ENCODE measurements at places on chromosomes 1 and 21.

DNA sequence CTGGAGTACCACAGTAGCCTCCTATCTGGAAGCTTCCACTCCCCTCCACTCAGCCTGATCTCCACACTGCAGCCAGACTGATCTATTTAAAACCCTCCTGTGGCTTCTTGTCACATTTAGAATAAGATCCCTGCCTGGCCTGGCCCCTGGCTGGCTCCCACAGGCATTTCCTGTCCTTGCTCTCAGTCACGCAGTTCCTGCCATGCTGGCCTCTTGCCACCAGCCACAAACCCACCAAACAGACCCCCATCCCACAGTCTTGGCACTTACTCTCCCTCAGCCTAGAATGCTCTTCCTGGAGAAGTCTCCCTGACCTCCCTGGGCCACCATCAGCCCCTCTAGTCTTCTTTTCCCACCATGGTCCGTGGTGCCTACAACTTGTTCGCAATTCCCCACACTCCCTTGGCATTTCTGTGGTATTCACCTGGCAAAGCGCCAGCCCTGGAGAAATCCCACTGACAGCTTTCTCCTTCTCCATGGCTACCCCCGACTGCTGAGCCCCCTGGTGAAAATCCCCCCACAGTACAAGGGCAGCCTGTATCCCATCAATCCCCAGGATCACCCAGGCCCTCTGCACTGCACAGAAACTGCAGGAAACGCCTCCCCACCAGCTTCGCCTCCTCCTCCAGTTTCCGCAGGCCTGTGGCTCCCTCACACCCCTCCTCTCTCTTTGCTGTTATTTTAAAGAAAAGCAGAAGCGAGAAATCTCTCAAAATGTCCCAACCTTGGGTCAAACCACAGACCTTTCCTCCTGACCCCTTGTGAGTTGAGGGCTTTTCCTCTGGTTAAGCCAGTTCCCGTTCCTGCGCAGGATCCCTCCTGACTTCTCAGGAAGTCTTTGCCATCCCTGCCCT, 94.5 kb downstream of the SYT2 start:
- peaks cover 92% of the 10 kb centered on the region for H3K27me3 ChIP-seq
- H3K4me3 ChIP-seq: no peak overlapping the region
- peaks cover 37% of the 10 kb centered on the region for H3K4me1 ChIP-seq
- no peak overlapping the region for H3K27ac ChIP-seq
- peak; percentile 85 for DNase-seq

GRCh38 chr1:6464514-6464836, 1.5 kb downstream of the TNFRSF25 start:
- H3K27me3 ChIP-seq: peaks cover 44% of the 10 kb centered on the region
- H3K36me3 ChIP-seq: no peaks in the 10 kb centered on the region
- no peak for DNase-seq
- H3K4me3 ChIP-seq: no peak overlapping the region

DNA sequence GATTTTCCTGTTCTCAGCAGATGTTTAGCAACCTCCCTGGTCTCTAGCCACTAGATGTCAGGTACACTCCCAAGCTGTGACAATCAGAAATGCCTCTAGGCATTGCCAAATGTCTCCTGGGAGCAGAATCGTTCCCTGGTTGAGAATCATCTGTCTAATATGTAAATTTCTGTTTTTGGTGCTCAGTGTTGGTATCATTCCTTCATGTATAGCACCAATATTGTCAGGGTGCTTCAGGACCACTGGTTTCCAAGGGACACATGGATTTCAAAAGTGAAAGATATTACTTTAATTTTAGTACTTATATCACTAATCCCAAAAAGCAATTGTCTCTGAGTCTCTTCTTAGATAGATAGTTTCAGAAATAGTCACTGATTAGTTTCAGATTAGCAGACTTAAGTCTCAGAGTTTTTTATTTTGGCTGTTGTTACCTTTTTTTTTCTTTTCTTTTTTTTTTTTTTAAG, 160.1 kb downstream of the PTPRC start:
- no peak overlapping the region for H3K4me3 ChIP-seq
- no peak for DNase-seq
- no peak overlapping the region for H3K27ac ChIP-seq
- H3K27me3 ChIP-seq: no peaks in the 10 kb centered on the region
- H3K36me3 ChIP-seq: no peaks in the 10 kb centered on the region

DNA sequence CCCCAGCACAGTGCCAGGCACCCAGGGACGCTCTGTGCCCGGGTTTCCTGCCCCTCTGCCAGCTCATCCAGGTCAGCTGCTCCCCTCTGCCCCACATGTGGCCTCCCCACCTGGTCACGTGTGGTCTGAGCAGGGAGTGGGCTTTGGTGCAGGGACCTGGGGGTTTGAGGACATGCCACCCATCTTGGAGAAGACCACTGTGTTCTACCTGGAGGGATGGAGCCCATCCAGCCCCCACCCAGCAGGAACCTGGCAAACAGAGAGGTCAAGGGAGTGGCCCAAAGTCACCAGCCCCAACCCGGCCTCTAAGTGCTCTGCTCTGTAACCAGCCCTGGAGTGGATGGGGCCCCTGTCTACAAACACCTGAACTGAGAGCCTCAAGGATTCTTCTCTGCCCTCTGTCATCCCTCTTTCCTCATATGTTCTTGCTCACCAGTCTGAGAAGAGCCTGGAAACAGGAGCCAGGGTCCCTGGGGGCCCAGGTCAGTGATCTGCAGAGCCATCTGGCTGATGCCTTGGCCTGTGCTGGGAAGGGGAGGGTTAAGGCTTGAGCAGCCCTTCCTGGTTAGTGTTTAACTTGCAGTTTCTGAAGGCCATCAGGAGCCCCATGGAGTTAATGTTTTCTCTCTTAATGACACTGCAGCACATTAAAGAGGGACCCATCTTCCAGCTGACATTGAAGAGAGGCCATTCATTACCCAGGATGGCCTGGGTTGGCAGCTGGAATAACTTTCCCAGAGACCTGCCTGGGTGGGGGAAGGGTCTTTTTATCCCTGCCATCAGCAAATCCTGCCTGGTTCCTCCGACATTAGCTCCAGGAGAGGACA, 235.4 kb downstream of the PTPRU start:
- H3K4me1 ChIP-seq: no peaks in the 10 kb centered on the region
- DNase-seq: no peak
- no peak overlapping the region for H3K27ac ChIP-seq
- peaks cover 2% of the 10 kb centered on the region for H3K27me3 ChIP-seq

DNA sequence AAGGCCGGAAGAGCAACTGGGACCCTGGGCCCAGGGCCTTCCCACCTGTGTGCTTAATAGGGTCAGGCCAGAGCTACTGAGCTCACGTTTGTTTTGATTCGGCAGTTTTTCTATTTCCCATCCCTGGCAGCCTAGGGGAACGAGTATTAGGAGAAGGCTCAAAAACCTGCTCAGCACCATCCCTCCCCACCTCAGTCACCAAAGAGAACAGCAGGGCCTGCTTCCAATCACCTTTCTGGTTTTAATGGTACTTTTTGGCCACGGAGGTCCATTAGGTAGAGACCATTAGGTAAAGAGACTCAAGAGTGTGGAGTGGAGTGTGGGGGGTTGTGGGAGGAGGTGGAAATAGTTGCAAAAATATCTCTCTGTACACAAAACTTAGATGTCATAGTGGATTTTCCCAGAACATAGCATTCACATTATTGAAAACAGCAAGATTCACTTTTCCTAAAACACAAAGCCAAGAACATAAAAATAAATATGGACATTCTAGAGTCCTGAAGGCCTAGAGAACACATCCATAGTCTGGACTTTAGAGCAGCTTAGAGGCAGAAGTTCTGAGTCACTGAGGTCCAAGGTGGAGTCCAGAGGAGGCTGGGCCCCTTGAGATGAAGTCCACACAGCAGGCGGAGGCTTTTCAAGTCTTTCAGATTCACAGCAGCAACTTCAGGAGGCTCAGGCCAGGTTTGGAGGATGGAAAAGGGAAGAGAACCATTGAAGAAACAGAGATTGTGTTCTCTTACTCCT, 19.5 kb downstream of the NUAK2 start:
- peaks cover 58% of the 10 kb centered on the region for H3K36me3 ChIP-seq
- no peak overlapping the region for H3K27ac ChIP-seq
- H3K4me1 ChIP-seq: peaks cover 10% of the 10 kb centered on the region
- no peaks in the 10 kb centered on the region for H3K27me3 ChIP-seq
- no peak overlapping the region for H3K4me3 ChIP-seq

GRCh38 chr1:17190010-17190995, 14.6 kb upstream of the PADI1 start:
- peaks cover 28% of the 10 kb centered on the region for H3K4me1 ChIP-seq
- H3K27me3 ChIP-seq: no peaks in the 10 kb centered on the region

DNA sequence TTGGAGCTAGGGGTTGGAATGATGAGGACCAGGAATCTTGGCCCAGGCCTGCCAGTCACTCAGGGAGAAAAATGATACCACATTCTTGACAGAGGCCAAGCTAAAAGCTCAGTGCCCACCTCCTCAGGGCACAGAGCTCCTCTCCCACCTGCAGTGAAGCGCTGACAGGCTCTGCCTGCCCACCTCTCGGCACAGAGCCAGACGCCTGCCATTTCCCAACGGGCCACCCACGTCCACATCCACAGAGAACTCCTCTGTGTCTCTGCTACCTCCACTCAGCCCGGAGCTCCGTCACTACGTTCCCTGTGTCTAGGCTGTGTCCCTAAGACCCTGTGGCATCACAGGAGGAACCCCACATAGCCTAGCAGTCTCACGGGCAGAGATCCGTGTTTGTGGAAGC, 60.8 kb downstream of the MRPL37 start:
- no peaks in the 10 kb centered on the region for H3K27me3 ChIP-seq
- no peak overlapping the region for H3K27ac ChIP-seq
- DNase-seq: no peak
- H3K36me3 ChIP-seq: no peaks in the 10 kb centered on the region

DNA sequence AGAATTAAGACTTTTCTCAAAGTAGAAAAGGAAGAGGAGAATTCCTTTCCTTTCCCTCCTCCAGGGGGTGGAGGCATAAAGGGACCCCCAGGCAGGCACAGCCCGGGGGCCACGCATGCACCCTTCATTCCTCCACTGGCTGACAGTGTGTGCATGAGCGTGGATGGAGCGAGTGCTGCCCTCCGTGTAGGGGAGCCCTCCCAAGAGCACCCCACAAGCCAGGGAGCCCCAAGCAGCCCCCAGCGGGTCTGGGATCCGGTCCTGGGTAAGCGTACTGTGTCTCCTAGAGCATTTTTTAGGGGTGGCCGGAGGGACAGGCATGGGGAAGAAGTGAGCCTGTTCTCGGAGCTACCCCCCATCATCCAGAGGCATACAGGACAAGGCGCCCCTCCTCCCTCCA, 120.5 kb downstream of the SIK1 start:
- no peaks in the 10 kb centered on the region for H3K36me3 ChIP-seq
- no peaks in the 10 kb centered on the region for H3K27me3 ChIP-seq
- DNase-seq: no peak
- H3K4me1 ChIP-seq: no peaks in the 10 kb centered on the region

DNA sequence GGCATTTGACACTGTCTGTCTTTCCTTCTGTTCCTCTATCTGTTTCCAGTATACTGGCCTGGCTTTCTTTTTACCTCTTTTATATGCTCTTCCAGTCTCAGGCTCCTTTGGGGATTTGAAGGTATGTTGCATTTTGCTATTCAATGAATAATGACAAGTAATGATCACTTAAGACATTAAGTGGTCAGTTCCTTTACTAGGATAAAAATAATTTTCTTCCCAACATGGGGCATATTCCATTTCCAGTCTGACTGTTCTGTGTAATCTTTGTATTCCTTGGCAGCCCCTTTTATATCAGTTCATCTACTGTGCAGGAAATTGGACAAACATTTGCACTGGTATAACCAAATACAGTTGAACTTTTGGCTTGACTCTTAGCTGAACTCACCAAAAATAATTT, 15.6 kb downstream of the METTL18 start:
- H3K4me1 ChIP-seq: no peaks in the 10 kb centered on the region
- no peaks in the 10 kb centered on the region for H3K36me3 ChIP-seq
- peaks cover 4% of the 10 kb centered on the region for H3K27me3 ChIP-seq
- no peak overlapping the region for H3K4me3 ChIP-seq

GRCh38 chr1:188668083-188668482, 1809.6 kb downstream of the BRINP3 start:
- DNase-seq: no peak
- H3K27me3 ChIP-seq: no peaks in the 10 kb centered on the region
- H3K36me3 ChIP-seq: no peaks in the 10 kb centered on the region
- H3K4me1 ChIP-seq: no peaks in the 10 kb centered on the region

DNA sequence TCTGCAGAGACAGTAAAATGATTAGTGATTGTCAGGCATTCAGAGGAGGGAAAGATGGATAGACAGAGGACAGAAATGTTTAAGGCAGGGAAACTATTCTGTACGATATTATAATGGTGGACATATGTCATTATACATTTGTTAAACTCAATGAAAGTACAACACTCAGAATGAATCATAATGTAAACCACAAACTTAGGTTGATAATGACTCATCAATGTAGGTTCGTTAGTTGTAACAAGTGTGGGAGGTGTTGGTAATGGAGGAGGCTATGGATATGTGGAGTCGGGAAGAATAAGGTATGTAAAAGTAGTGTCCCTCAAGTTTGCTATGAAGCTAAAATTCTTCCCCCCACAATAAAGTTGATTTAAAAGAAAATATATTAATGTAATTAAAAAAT, 455.0 kb downstream of the BRINP3 start:
- DNase-seq: no peak
- H3K27me3 ChIP-seq: no peaks in the 10 kb centered on the region
- no peak overlapping the region for H3K27ac ChIP-seq

DNA sequence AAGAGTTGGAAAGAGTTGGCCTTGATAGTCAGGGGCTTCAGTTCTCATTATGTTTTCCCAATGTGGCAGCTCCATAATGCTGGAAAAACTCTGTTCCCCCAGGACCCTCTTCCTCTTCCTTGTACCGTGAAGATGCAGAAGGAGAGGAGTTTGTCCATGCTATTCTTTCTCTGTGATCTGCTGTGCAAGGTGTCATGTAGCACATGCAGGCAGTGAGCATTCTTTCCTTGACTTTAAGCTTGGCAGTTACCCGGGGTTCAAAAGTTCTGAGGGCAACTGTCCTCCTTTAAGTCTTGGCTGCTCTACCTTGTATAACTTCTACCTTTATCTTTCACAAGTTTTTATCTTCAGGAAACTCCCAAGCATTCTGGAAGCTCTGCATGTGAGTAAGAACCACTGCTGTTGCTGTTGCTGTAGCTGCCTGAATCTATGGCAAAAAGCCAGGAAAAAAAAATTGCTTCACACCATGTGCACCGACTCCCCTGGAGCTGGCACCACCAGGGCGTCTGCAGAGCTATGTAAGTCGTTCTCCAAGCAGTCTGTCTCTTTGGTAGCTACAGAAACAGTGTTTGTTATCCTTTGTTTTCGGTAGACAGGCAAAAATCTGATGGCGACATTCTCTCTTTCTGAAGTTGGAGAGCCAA, 42.7 kb upstream of the SLC16A1 start:
- no peaks in the 10 kb centered on the region for H3K4me1 ChIP-seq
- H3K36me3 ChIP-seq: no peaks in the 10 kb centered on the region
- no peak overlapping the region for H3K27ac ChIP-seq
- H3K4me3 ChIP-seq: no peak overlapping the region

Measured in CD14-positive monocyte (primary cell).